ENCODE measurements at places on chromosomes 7 and 10.
A peak's percentile ranks its signal among the peaks of the same experiment; 100 is the strongest.

DNA sequence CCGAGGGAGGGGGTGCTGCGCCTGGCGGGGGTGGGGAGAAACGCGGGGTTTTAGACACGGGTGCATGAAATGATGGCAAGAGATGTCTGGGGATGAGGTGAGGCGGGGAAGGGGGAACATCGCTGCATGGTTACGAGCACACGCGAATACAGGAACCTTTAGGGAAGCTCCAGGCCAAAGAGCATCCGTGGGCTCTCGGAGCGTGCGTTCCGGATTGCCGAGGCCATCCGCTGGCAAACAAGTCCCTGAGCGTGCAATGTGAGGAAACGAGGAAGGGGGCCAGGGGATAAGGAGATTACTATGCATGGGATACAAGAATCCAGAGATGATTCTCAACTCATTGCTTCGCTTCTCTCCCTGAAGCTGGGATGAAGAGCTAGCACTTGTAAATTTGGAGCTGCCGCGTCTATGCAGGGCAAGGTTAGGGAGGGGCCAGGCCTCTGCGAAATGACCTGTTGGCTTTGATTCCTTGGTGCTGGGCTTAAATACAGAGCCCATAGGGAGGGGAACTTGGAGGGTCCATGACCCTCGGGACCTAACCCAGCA is 520 bp upstream of the WNT2 start:
- DNase-seq: no peak

- no peak for DNase-seq
These were observed 236.4 kb downstream of the COBL start for GRCh38 chr7:51080216-51080615.

DNA sequence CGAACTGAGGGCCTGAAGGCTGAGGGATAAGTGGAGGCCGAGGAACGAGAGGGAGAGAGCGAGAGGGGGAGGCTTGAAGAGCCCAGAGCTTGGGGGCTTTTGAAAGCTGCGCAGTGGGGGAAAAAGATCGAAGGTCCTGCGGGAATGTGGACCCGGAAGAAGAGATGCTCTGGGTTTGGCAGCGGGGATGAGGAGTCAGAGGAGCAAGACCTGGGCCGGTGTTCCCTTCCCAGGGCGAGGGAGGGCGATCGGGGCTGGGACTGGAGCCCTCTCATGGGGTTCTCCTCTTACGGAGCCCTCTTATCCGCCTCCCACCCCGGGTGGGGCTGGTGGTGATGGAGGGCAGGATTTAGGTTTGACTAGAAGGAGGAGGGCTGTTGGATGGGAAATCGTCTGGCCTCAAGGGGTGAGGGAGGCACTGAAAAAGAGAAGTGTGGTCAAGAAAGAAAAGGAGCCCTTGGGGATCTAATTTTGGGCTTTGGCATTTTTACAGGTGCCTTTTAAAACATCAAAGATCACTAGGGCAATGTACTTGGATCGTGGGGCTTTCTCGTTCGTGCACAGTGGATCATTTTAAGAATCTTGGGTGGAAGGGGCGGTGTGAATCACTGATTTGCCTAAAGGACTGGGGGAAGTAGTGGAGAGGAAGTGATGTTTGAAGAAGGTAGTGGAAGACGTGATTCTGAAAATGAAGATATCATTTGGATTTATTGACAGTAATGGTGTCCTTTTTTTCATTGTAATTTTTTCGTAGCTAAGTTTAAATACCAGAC is 637 bp downstream of the SAMD8 start:
- peak; percentile 34 for DNase-seq

DNA sequence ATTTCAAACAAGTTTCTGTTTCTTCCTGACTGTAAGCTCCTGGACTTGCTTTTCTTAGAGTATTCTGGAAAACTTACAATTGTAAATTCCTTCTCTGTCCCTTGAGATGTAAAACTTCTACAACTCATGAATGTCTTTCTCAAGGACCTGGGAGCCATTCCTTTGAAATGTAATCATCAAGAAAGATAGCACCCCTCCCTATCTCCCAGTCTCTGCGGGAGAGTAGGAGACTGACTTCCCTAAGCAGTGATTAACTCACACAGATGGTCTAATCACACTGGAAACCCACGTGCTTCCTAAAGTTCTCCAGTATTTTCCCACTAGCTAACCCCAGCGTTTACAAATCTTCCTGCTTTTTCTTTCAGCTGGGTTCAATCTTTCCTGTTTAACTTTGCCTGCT is 549.4 kb downstream of the SORCS1 start:
- no peak for DNase-seq

DNA sequence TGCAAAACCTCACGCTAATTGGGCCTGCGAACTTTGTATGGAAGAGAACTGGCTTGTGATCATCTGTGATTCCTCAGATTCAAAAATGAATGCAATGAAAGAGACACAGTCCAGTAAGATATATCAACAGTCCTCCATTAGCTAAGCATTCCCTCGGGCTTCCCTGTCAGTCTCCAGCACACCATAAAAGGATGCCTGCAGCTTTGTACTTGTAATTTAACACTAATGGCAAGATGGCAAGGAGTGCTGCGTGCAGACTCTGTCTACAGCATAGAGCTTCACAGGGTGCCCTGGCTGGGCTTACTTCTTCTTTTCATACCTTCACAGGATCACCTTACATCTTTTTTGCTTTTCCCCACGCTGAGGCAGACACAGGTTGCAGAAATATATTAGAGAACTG is 200.0 kb downstream of the GFRA1 start:
- no peak for DNase-seq

GRCh38 chr10:104337985-104338735 is at the start of gene ITPRIP:
Gene ITPRIP (minus strand): TSS chr10:104338465. CDS start chr10:104316051, 22,414 bp downstream.
- DNase-seq: peak; percentile 82

GRCh38 chr10:91409069-91409868 is 875 bp upstream of the HECTD2 start:
- DNase-seq: peak; percentile 66

GRCh38 chr10:121503587-121504051 is 94.6 kb downstream of the FGFR2 start:
- DNase-seq: no peak

GRCh38 chr7:130277763-130278643 is 11.3 kb downstream of the CPA2 start:
- no peak for DNase-seq

DNA sequence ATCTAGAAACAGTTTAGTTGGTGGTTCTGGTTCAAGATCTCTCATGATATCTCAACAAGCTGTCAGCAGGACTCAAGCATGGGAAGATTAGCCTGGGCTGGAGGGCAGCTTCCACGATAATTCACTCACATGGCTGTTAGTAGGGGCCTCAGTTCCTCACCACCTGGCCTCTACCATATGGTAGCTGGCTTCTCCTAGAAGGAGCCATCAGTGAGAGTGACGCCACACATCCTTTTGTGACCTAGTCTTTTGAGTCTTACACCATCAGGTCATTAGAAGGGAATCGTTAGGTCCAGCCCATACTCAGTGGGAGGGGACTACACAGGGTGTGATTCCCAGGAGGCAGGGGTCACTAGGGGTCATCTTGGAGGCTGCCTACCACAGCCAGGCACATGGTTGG is 239.3 kb upstream of the PLPP4 start:
- DNase-seq: no peak

DNA sequence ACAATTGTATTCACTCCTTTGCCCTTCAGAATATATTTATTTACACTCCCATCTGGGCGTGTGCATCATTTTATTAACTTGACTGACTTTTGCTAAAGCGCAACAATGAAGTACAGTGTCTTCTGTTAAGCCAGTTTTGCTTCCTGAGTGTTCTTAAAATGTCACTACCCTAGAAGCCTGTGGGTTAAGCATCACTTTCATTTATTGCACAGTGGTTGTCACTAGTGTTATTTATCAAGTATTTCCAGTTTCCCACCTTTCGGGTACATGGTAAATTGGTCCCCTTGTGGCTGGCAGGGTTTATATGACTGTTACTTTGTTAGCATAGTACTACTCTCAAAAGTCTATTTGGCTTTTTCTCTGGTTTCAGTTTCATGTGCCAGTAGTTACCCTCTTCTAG is 3.3 kb downstream of the HILPDA start:
- DNase-seq: no peak

- DNase-seq: no peak
These were observed 1249.1 kb downstream of the TYW1 start for GRCh38 chr7:68245688-68246087.

- DNase-seq: no peak
These were observed 27.7 kb upstream of the CSGALNACT2 start for GRCh38 chr10:43110338-43111071.

DNA sequence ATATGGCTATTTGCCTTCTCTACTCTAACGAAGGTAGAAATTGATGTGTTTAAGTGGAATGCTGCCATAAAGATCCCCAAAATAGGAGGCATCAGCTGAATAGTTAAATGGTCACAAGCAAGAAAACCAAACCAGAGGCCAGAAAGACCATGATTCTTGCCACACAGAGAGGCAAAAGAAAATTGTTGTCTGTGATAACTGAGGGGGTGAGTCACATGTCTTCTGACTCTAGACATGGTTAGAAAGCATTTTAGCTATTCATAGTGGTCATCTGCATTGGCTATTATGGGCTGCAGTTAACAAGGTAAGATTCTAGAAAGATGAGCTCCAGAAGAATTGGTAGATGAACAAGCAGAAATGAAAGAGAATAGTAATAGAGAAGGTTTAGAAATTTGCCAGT is 361.4 kb upstream of the NPSR1 start:
- DNase-seq: no peak

DNA sequence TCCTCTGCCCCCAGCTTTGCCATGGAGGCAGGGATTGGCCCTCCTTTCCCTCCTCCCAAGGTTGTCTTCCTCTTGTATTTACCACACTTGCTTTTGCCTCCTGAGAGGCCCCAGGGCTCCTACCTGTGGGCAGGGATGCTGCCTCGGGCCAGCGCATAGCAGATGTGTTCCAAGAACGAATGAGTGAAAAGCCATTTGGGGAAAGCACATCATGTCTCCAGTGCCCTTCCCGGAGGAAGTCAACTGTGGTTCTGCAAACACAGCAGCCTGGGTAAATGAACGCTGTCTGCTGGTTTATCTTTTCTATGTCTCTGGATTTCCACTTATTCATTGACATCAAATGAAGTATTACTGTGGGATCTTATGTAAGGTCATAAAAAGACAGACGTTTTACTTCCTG is 161.7 kb downstream of the FANK1 start:
- no peak for DNase-seq

- DNase-seq: no peak
These were observed 21.8 kb downstream of the SLC35G1 start for GRCh38 chr10:93915598-93915997.

DNA sequence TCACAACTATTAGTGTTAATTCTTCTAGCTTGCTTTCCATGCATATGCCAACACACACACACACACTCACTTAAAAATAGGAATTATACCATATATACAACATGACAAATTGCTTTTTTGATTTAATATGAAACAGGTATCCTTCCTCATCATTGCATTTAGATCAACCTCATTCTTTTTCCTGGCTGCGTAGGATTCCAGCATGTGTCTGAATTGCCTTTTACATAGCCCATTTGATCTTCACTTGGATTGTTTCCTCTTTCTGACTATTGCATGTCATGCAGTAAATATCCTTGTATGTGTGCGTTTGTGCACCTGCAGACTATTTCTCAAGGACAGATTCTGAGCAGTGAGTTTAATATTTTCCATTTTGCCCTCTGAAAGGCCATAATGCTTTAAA is 28.2 kb downstream of the TACR2 start:
- no peak for DNase-seq

- no peak for DNase-seq
These were observed 129.2 kb downstream of the RPS24 start for GRCh38 chr10:78162853-78163252.

DNA sequence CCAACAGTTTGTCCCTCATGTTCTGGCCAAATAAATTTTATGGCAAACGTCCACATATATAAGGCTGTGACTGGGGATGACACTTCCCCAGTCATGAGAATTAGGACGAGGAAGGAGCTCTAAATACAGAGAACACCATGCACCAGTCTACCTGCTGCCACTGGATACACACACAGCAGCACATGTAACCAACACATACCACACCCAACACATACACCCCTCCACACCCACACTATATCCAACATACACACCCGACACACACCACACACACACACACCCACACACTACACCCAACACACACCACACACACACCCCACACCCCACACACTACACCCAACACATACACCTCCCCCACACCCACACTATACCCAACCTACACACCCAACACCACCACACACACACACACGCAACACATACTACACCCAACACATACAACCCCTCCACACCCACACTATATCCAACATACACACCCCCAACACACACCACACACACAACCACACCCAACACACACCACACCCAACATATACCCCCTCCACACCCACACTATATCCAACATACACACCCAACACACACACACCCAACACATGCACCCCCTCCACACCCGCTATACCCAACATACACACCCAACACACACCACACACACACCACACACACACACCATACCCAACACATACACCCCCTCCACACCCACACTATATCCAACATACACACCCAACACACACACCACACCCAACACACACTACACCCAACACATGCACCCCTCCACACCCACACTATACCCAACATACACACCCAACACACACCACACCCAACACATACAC is 74.1 kb downstream of the HIPK2 start:
- no peak for DNase-seq

DNA sequence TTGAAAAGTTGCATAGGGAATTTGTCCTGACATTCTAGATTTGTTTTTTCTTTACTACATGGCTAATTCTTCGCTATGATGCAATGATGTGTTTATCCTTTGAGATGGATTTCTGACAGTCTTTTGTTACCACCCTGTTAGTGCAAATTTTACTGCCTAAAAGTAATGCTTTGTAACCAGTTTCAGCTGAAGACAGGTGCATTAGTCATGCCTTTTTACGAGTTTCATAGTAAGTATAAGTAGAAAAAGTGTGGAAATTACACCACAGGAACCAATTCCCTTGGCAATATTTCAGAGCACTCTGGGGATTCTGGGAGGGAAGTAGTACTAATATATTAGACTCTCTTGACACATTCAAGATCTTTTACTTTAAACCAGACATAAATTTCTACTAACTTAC is 257.8 kb upstream of the DKK1 start:
- DNase-seq: no peak

DNA sequence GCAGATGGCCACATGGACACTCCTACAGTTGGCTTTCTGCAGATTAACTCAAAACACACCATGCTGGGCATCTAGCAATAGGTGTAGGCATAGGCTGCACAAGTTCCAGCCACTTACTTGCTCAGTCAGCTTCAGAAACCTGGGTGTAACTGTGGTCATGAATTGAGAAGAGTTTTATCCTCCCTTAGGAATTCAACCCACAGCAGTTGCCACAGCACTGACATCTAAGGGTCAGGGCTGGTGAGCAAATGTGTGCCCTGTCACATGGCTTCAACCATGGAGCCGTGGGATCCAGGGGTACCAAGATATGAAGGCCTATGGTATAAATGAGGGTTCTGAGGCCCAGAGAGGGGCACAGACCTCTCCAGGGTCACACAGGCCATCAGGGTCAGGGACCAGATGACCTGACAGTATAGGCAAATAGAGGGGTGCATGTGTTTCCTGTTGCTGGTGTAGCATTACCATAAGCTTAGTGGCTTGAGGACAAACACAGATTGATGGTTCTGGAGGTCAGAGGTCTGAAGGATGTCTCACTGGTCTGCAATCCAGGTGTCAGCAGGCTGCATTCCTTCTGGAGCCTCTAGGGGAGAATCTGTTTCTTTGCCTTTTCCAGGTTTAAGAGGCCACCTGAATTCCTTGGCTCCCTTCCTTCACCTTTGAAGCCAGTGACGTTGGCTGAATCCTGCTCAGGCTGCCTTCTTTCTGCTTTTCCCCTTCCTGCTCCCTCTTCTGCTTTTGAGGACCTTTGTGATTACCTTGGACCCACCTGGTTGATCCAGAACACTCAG is 24.1 kb downstream of the MINDY4 start:
- DNase-seq: no peak

Data from CD8-positive, alpha-beta memory T cell (primary cell).